CD4-positive, alpha-beta T cell treated with Interleukin-2 at 100 ng/mL for 4 hours (primary cell): ENCODE measurements at places on chromosomes 3 and 15.

- no peak for DNase-seq
Observed at GRCh38 chr3:184647405-184647936, 64.4 kb downstream of the MAGEF1 start.

GRCh38 chr3:126965526-126966080 is 17.3 kb upstream of the PLXNA1 start:
- no peak for DNase-seq

DNA sequence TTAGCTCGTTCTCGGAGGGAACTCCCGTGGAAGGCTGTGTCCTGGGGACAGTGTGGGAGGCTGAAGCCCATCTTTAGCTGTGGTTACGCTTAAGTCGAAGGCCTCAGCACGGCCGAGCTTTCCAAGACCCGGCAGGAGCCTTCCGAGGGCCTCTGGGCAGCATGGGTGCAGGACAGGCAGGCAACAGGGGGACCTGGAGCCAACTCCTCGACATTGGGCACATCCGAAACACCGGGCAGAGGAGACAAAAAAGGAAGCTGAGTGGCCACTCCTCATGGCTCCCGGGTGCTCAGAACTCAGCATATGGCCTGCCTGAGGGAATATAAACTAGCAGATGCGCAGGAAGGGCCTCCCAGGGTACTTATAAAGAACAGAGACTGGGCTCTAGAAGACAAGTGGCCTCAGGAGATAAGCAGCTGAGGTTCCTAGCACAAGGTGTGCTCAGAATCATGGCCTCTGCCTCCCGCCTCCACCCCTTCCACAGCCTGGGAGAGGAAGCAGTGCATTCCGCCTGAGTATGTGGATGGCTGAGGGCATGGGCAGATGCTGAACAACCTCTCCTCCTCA is 34.1 kb downstream of the ABTB1 start:
- no peak for DNase-seq

GRCh38 chr15:63240109-63240508 is 37.3 kb upstream of the APH1B start:
- DNase-seq = no peak

DNA sequence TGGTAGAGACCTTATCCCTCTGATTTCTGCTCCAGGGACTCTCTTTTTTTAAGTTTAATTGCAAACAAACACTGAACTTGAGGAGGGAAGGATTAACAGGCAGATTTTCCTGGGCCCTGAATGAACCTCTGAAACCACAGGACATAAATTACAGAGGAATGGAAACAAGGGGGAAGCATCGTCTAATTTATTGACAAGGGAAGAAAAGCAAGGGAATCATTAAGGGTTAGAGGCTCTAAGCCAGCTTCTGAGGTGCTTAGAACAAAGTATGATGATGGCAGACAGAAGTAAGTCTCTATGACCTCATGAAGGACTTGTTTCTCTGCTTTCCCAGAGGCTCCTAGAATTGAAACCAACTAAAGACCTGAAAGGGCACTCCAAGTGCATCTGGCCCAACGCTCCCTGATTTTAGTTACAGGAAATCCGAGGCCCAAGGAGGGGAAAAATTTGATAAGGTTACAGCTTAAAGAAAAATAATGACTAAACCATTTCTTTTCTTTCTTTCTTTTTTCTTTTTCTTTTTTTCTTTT is 244.7 kb upstream of the NR2E3 start:
- no peak for DNase-seq

DNA sequence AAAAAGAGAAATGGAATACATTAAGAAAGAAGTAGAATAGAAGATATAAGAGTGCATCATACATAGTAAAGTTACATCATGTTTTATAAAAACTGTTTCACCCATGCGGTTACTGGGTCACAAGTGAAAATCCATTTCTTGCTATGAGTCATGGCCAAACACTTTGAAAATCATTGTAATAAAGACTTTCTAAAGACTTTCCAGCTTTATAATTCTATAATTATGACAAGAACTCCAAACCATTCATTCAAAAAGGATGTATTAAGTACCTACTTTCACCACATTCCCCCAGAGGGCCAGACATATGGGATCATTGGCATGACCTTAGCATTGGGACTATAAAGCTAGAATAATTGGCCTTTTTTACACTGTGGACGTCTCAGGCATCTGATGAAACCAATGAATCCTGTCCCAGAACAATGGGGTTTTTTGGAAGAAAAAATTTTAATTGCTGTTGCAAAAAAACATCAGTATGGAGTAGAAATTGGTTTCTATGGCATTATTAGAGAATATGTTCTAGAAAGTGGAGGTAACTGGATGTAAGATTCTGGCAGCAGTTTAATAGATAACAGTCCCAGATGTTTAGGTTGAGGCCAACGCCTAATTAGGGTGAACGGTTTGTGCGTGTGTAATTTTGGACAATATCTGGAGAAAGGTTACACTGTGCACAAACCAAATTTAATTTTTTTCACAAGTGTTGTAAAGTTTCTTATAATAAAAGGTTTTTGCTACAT is 3.3 kb upstream of the SKIC8 start:
- no peak for DNase-seq

DNA sequence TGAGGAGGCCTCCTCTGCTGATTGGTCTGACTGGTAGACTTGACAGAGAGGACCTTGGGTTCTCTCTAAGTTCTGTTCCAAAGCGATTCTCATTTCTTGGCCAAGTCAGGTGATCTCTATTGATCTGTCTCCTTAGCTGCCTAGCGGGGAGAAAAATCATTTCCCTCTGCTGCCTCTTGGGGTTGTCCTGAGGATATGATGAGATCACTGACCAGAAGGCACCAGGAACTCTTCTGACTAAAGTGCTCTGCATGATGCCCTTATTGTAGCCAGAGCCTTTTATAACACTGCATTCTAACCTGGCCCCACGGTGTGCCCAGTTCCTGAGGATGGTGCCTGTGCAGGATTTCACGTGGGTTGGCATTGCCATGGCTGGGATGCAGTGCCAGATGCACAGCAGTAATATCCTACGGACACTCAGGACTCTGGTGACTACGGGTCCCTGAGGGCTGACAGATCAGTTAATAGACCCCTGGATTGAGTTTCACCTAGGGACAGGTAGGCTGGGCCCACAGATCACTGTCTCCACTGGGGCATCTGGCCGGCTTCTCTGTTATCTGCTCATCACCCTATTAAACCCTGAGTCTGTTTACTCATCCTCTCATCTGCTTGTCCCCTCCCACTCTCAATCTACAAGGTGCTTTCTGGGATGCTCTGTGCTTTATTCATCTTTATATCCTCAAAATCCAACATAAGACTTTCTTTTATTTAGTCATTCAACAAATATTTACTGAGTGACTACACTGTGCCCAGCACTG is 3.9 kb upstream of the HEG1 start:
- no peak for DNase-seq

DNA sequence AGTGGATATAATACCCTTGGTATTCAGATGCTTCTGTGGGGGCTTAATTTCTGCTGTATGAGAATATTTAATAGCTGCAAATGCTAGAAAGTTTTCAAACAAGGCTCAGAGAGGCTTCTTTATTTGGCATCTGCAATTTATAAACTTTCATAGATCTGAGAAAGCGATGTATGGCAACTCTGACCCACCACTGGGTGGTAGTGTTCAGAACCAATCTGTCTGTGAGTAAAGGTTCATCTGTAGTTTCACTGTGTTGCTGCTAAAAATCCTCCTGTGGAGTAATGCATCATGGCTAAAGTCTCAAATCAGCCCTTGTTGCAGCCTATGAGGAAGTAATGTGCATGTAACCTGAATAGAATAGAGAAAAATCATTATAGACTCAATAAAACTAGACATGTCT is 47.4 kb downstream of the CLSTN2 start:
- no peak for DNase-seq

- no peak for DNase-seq
Observed at GRCh38 chr15:36347272-36347858, 232.1 kb upstream of the CDIN1 start.

GRCh38 chr3:73351423-73352071 is 273.2 kb downstream of the PDZRN3 start:
- DNase-seq = no peak

- DNase-seq = no peak
Observed at GRCh38 chr15:101152914-101153313, 98.9 kb downstream of the CHSY1 start.

DNA sequence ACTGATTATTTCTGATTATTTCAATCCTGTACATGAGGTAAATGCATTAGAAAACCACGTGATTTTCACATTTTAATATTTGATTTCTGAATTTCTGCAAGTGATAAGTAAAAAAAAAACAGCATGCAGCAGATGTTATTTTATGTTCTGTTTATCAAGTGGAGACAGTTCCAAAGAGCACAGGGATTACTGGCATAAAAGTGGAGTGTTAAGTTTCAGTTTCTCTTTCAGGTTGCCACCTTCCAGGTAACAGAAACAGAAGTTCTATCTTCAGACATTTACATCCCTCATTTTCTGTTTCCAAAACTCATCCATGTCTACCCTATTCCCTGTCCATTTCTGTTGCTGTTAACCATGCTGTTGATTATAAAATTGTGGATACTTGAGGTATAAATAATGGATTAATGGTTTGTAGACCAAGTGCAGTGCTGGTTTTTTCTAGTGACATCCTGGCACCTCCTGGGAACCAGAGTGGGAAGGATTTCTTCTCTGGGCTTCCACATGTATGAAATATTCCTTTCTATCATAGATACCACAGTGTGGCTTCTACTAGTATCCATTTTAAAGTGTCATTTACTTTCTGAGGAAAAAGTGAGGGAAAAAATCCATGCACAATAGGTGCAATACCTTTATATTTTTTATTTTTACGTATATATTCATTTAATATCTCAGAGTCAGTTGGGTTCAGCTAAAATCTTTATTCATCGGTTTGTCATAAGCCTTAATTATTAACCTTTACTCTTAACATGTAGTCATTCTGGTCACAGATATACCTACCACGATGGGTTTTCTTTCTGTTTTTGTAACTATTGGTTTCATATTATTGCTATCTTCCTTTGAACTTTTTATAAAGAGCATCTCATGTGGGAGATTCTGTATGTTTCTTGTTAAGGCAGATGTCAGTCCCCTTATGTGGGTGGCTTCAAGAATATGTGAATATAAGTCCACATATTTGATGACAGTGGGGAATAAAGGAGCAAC is 1010.0 kb downstream of the SQOR start:
- no peak for DNase-seq
